ENCODE measurements at places on chromosomes 12 and 14.

DNA sequence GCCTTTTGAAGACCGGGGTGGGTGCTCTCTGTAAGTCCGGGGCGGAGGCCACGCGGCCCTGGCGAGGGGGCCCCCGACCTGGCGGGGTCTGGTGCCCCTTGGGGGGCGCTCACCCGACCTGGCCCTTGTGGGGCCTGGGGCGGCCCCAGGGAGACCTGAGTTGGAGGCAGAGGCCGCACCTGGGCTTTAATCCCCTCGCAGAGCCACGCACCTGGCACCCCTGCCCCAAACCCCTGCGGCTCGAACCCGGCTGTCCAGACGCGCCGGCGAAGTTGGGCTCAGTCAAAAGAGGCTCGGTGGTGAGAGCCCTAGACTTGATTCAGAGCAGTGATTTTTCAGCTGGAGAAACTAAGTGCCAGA, 267 bp downstream of the CFAP251 start:
- DNase-seq, result no peak

GRCh38 chr14:80213602-80214001, 2.3 kb upstream of the DIO2 start:
- DNase-seq, result no peak

DNA sequence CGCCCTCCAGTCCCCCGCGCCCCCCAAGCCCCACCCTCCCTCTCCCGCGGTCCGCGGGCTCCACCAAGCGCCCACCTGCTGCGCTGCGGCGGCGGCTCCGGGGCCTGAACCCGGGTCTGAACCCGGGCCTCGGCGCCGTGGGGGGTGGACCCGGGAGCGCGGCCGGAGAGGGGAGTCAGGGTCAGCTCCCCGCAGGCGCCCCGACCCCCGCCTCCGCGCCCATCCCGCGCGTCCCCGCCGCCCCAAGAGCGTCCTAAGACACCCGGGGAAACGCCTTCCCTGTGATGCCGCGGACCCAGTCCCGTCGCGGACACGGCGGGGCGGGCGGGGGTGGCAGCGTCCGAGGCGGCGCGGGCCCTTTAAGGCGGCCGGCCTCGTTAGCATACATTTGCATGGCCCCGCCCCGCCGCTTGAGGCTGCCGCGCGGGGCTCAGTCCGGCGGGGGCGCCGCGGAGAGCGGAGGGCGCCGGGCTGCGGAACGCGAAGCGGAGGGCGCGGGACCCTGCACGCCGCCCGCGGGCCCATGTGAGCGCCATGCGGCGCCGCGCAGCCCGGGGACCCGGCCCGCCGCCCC, at the start of gene MMP17:
MMP17 (plus strand) TSS at position 433 of the 574 bp plus-strand sequence; CDS start at position 535, 102 bp downstream.
- no peak for DNase-seq

GRCh38 chr12:81692008-81692407, 67.1 kb downstream of the PPFIA2 start:
- no peak for DNase-seq

- DNase-seq, result no peak
Measured at GRCh38 chr12:79841248-79841877, 93.5 kb downstream of the PPP1R12A start.

- DNase-seq, result no peak
Measured at GRCh38 chr12:78293059-78293686, 462.5 kb downstream of the NAV3 start.
